T-helper 1 cell treated with Interleukin-12 subunit alpha and Interleukin-12 subunit beta and Interleukin-4 antibody, amounts not matched to agents 30 ng/mL and 1 ng/mL, for 36 hours (primary cell): ENCODE measurements at places on chromosomes 5 and 9. TPM values are rescaled to one million over a fixed set of nuclear protein-coding genes. Genes with fewer than 3 reads are reported as not detected.

The PCDHB13 gene
- total RNA-seq, result not detected in 2 replicates

The CCNO gene
- total RNA-seq, result not detected in 2 replicates

The AFF4 gene
- 45.5 and 46.9 TPM in 2 replicates for total RNA-seq

The FGF1 gene
- not detected in 2 replicates for total RNA-seq

The FYB1 gene
- 237 and 262 TPM in 2 replicates for total RNA-seq

The CDX1 gene
- not detected in 2 replicates for total RNA-seq

The SPATA31A1 gene
- total RNA-seq, result not detected in 2 replicates

The NUTM2F gene
- not detected in 2 replicates for total RNA-seq

The TEX53 gene
- not detected in 2 replicates for total RNA-seq

The COL15A1 gene
- total RNA-seq, result 0.49 and 0.51 TPM in 2 replicates

The TYRP1 gene
- total RNA-seq, result not detected in 2 replicates

The GABRA1 gene
- not detected in 2 replicates for total RNA-seq

The SLC25A2 gene
- total RNA-seq, result 0.44 and 0.56 TPM in 2 replicates

The IL4 gene
- total RNA-seq, result 12.7 and 12.8 TPM in 2 replicates

The NR4A3 gene
- total RNA-seq, result 9.8 and 10.5 TPM in 2 replicates

The TBCA gene
- total RNA-seq, result 151 and 156 TPM in 2 replicates

The SPATA9 gene
- total RNA-seq, result not detected in 2 replicates

The NIPBL gene
- 68.2 and 70.0 TPM in 2 replicates for total RNA-seq

The RFESD gene
- total RNA-seq, result 2.6 and 3.0 TPM in 2 replicates

The RHOBTB3 gene
- total RNA-seq, result 0.37 and 0.54 TPM in 2 replicates

The MATR3 gene
- total RNA-seq, result 229 and 245 TPM in 2 replicates

The PDZD2 gene
- total RNA-seq, result not detected in 2 replicates

The TAS2R1 gene
- total RNA-seq, result not detected in 2 replicates

The SPATA31A7 gene
- total RNA-seq, result not detected in 2 replicates

The CORO2A gene
- total RNA-seq, result 3.8 and 3.9 TPM in 2 replicates

The SMC2 gene
- 49.8 and 50.3 TPM in 2 replicates for total RNA-seq

The PCDHGA7 gene
- 0.15 and 0.24 TPM in 2 replicates for total RNA-seq

The SPINK6 gene
- total RNA-seq, result not detected in 2 replicates

The DBH gene
- 0.05 TPM in 1 of 2 replicates, not detected in the other for total RNA-seq

The SLC45A2 gene
- 0.34 TPM in 1 of 2 replicates, not detected in the other for total RNA-seq

The MCTP1 gene
- 0.10 and 0.20 TPM in 2 replicates for total RNA-seq
